ENCODE measurements at places on chromosomes 4 and X. TPM values are rescaled to one million over a fixed set of nuclear protein-coding genes. Genes with fewer than 3 reads are reported as not detected.
A peak's percentile ranks its signal among the peaks of the same experiment; 100 is the strongest.

- no peak overlapping the region for H3K27ac ChIP-seq
- no peak overlapping the region for H3K4me3 ChIP-seq
- no peaks in the 10 kb centered on the region for H3K4me1 ChIP-seq
- no peaks in the 10 kb centered on the region for H3K36me3 ChIP-seq
- H3K27me3 ChIP-seq = no peaks in the 10 kb centered on the region
- DNase-seq = peak; percentile 7
Measured at GRCh38 chrX:15043538-15043937, 170.3 kb downstream of the MOSPD2 start.

- H3K27me3 ChIP-seq = no peaks in the 10 kb centered on the region
- H3K36me3 ChIP-seq = no peaks in the 10 kb centered on the region
- no peaks in the 10 kb centered on the region for H3K4me1 ChIP-seq
- no peak overlapping the region for H3K4me3 ChIP-seq
Measured at GRCh38 chr4:170705907-170706306, 616.2 kb upstream of the AADAT start.

DNA sequence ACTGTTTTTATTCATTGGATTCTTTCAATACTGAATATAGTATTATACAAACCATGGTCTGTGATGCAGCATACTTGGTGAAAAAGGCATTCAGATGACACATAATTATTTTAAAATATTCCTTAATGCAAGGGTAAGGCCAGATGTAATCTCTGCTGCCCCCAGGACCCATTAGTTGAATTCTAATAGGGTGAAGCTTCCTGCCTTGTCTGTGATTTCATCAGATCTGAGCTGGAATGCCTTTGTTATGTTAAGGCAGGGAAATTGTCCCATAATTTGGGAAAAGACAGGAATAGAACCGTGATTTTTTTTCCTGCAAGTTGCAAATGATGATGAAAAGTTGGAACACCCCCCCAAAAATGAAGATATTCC is 26.1 kb downstream of the ZRSR2 start:
- DNase-seq = no peak
- H3K36me3 ChIP-seq = peaks cover 24% of the 10 kb centered on the region
- H3K4me1 ChIP-seq = no peaks in the 10 kb centered on the region

DNA sequence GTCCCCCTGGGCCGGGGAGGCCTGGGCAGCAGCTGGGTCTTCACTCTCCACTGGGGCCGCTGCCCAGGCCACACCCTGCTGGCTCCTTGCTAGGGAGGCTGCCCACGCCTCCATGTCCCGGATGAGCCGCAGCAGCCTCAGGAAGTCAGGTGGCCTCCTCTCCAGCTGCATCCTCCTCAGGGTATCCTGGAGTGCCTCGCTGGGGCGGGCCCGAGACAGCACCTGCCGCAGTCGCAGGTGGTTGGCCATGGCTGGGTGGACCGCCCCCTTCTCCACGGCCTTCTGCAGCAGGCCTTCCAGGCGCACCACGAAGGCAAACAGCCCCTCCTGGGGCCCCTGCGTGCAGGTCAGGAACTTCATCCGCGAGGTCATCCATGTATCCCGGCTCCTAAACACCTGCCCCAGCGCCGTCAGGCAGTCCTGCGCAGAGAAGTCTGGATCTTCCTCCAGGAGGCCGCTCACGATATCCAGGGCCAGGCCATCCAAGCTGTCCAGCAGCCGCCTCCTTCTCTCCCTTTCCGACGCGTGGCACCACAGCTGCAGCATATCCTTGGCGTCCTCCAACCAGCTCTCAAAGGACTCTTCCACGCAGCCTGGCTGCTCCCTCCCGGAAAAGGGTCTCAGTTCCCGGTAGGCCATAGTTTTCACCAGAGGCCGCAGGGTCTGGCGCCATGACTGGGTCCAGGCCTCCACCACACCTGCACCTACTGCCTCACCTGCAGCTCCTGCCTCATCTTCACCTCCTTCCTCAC is 2.1 kb downstream of the PNMA6F start:
- no peaks in the 10 kb centered on the region for H3K36me3 ChIP-seq
- no peaks in the 10 kb centered on the region for H3K4me1 ChIP-seq
- H3K27me3 ChIP-seq = peaks cover 15% of the 10 kb centered on the region
- no peak overlapping the region for H3K27ac ChIP-seq
- no peak for DNase-seq
- no peak overlapping the region for H3K4me3 ChIP-seq

GPR82 gene
- polyA plus RNA-seq = 1.4 TPM

GUCY1B1 gene
- 13.5 TPM for polyA plus RNA-seq

- H3K4me3 ChIP-seq = no peak overlapping the region
- no peaks in the 10 kb centered on the region for H3K27me3 ChIP-seq
- no peak for DNase-seq
- no peak overlapping the region for H3K27ac ChIP-seq
Measured at GRCh38 chr4:107858158-107858742, 33.5 kb downstream of the SGMS2 start.
